Right cardiac atrium (tissue), 5 donors: ENCODE measurements at places on chromosomes 3 and 15.

GRCh38 chr3:100864471-100865250, 128.6 kb downstream of the ABI3BP start:
- no peak for DNase-seq

DNA sequence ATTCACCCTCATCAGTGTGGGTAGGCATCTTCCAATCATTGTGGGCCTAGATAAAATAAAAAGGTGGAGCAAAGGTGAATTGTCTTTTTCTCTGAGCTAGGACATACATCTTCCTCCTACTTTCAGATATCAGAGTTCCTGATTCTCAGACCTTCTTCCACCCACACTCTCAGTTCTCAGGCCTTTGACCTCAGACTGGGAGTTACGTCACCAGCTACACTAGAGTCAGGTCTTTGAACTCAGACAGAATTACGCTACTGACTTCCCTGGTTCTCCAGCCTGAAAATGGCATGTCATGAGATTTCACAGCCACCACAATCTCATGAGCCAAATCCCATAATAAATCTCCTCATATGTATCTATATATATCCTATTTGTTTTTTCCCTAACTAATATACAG, 39.0 kb downstream of the STRIT1 start:
- no peak for DNase-seq

GRCh38 chr3:107077391-107077790, 299.8 kb upstream of the CCDC54 start:
- no peak for DNase-seq

GRCh38 chr15:71057581-71057980, 57.7 kb upstream of the THSD4 start:
- DNase-seq = no peak

GRCh38 chr15:68626739-68627138, 47.9 kb downstream of the CORO2B start:
- DNase-seq = no peak

- no peak for DNase-seq
Measured at GRCh38 chr3:31114929-31115283, 220.4 kb upstream of the GADL1 start.

DNA sequence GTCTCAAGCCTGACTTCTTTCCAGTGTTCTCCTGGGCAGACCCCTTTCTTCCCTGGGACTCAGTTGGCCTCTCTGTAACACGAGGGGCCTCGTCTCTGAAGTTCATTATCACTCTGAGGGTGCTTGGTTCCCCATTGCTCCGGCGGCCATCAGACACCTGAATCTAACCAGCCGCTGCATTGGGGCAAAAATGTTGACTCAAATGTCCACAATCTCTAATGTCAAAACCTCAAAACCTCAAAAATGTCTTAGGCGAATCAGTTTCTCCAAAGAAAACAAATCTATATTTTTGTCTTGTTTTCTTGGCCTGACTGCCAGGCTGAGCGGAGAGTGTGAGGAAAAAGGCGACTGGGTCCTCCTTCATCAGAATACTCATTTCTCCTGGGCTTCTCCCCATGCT, 220.7 kb downstream of the VPS13C start:
- DNase-seq = no peak

DNA sequence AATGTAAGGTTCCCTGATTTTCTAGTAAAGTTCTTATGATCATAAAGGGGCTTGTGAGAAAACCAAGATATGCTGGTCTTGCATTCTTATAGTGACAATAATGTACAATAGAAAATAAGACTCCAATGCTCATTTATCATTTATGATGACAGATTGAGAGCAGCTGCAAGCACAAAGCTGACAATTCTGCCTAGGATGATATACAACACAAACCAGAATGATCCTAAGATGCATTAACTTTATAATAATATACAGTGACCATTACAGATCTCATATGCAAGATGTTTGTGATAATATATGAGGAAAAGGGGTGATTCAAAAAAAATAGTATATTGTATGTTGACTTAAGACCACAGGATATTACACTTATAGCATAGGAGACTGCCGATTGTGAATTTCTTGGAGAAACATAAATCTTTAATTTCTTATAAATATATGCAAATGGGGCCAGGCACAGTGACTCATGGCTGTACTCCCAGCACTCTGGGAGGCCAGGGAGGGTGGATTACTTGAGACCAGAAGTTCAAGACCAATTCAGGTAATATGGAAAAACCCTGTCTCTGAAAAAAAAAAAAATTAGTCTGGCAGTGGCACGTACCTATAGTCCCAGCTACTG, 387.0 kb downstream of the ZBBX start:
- DNase-seq = no peak

DNA sequence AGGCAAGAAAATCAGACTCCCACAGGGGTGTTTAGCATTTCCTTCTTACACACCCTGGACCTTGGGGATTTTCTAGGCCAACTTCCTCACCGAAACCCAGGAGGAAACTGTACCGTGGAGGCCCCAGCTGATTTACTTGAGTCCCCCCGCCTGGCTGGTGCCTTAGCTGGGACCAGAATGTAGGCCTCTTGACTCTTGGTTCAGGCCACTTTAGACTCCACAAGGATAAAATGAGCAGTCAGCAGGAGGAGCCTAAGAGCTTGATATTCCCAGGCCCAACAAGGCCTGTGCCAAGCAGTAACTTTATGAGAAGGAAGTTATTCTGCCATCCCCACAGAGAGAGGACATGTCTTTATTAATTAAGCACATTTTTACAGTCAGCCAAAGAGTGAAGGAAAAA, 4.6 kb upstream of the APBA2 start:
- DNase-seq = no peak

- DNase-seq = no peak
Measured at GRCh38 chr15:69403594-69403993, 10.6 kb upstream of the KIF23 start.

- DNase-seq = no peak
Measured at GRCh38 chr3:175735866-175736265, 876.7 kb downstream of the NAALADL2 start.

GRCh38 chr15:39720621-39721611, 61.7 kb downstream of the FSIP1 start:
- DNase-seq = no peak

DNA sequence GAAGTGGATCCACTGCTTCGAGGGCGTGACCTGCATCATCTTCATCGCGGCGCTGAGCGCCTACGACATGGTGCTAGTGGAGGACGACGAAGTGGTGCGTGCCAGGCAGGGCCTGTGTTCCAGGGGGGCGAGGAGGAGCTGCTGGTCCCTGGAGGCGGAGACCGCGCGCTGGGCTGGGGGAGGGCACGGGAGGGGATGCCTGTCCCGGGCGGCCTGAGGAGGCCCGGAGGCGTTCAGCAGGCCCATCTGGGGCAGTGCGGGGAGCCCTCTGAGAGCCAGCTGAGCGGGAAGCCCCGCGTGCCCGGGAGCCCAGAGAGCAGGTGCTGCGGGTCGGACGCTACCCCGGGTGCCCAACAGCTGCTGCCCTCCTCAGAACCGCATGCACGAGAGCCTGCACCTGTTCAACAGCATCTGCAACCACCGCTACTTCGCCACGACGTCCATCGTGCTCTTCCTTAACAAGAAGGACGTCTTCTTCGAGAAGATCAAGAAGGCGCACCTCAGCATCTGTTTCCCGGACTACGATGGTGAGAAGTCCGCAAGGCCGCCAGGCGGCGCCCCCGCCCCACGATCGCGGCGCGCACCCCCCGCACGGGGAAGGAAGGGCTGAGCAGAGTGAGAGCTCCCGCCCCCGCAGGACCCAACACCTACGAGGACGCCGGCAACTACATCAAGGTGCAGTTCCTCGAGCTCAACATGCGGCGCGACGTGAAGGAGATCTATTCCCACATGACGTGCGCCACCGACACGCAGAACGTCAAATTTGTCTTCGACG, 2.9 kb downstream of the GNAT1 start:
- DNase-seq = peak; percentile 88

DNA sequence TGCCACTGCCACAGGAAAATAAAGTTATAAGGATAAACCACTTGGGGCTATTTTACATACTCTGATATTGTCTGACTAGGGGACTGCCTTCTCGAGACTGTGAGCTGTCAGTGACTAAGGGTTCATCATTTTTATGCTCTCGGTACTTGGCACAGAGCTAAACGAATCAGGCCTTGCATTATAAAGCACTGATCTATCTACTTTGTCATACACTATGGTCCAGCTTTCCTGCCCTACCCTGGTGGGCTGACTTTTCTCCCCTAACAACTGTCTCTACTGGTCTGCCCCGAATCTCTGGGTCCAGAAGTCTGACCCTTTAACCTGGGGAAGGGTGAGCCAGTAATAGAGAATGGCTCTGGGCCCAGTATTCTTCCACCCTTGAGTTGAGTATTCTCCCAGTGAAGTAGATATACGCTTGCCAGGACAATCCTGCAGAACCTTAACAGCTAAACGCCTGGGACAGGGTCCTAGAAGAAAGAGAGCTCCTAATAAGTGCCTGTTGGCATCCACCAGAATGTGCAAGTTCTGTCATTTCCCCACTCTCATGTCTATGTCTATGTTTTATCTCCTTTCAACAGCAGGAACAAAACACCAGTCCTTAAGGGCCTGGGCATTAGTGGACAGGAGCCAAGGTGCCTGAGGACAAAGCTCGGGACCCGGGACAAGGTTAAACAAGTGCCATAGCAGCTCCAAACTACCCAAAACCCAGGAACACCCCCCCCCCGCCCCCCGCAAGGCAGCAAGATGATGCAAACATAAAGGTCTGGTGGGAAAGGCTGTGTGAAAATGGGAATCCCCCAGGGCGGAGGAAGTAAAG, 1.2 kb downstream of the LARP6 start:
- DNase-seq = peak; percentile 73

GRCh38 chr3:192005989-192006388, 545.0 kb downstream of the PYDC2 start:
- no peak for DNase-seq

- no peak for DNase-seq
Measured at GRCh38 chr3:143751643-143752178, 96.6 kb downstream of the SLC9A9 start.

DNA sequence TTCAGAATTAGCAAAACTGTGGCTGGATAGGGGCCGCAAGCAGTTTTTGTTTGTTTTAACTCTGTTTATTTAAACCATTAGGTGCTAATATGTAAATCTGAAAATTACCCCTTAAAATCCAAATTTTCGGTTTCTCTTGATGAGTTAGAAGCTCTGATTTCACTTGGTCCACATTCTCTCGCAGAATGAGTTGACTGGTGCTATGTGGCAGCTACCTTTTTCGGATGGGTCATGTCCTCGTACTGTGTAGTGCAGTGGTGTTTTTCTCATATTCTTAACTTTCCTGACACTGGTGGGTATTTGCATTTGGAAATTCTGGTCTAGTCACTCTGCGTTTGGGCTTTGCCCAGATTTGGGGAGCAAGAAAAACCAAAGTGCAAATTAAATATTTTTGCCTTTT, 87.1 kb downstream of the DIPK2A start:
- DNase-seq = no peak

DNA sequence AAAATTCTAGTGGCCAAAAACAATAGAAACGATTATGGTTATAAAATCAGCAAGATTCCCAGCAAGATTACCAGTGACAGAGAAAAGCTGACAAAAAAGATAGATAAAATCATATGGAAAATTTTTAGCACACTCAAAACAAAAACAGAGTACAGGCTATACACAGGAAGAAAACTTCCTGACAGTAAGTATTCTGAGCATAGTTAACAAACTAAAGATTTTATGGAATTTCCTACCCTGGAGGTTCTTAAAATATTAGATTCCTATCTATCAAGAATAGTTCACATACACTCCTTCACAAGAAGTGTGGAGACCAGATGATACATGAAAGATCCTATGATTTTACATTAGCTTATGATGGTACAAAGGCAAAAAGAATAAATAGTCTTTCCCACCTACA, 50.8 kb downstream of the ZNF148 start:
- no peak for DNase-seq

DNA sequence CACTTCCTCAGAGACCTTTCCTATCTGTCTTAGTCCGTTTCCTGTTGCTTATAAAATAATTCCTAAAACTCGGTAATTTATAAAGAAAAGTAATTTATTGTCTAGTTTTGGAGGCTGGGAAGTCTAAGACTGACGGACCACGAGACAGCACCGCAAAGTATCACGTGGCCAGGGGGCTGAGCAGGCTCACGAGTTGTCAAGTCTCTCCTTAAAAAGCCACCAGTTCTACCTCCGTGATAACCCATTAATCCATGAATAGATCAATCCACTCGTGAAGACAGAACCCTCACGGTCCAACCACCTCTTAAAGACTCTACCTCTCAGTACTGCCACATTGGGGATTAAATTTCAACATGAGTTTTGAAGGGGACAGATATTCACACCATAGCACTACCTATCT, 821 bp downstream of the LINS1 start:
- no peak for DNase-seq

DNA sequence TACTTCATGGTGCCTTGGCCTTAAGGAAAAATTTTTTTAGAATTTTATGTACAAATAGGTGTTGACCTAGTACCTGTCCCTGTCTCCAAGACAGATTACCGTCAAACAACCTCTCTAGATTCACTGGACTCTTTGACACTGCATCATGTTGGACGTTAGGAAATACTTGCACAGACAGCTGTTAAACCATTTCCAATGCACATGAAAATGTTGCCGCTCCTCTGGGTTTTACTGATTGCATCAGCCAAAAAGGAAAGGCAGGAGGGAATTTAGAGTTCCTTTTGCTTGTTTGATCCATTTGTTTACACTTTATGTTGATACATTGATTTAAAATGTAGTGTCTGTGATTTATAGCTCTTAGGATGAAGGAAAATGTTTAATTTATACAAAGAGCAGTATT, 14.5 kb downstream of the TMEM41A start:
- DNase-seq = no peak

DNA sequence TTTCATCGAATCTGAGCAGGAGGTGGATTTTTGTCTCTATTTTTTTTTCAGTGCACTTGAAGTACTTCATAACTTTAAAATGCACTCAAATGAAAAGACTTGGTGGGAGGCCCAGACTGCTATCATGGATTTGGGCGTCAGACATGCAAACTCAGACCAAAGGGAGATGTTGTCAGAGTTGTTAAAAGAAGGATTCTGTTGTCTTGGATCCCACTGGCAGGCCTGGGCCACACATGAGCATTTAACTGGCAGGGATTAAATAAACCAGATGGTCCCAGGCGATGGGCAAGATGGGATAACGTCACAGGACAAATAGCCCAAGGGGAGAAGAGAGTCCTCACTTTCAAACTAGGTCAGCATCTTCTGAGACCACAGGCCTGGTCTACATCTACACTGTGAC, 15.4 kb downstream of the RTP1 start:
- DNase-seq = peak; percentile 70

- DNase-seq = no peak
Measured at GRCh38 chr15:83305704-83306291, 21.3 kb upstream of the BNC1 start.

DNA sequence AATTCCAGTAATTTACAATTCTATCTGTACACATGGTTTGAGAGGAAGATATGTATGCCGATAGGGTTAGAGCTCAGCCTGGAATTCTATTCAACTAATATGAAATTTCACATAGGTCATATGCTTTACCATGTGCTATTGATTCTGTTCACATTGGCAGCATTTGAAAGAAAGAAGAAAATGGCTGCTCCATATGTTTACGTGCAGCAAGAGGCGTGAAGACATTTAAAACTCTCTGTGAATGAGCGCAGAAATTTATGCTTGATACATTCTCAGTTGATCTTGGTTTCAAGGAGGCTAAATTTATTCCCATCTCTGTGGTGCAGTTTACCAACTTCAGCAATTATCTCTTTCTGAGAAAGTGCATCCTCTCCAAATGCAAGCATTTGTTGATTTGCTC, 478.9 kb downstream of the CNTN4 start:
- no peak for DNase-seq
